ENCODE measurements at places on chromosomes 13 and 19. TPM values are rescaled to one million over a fixed set of nuclear protein-coding genes. Genes with fewer than 3 reads are reported as not detected.

CGB8 gene
- total RNA-seq = not detected

PLIN4 gene
- 78.3 TPM for total RNA-seq

DNA sequence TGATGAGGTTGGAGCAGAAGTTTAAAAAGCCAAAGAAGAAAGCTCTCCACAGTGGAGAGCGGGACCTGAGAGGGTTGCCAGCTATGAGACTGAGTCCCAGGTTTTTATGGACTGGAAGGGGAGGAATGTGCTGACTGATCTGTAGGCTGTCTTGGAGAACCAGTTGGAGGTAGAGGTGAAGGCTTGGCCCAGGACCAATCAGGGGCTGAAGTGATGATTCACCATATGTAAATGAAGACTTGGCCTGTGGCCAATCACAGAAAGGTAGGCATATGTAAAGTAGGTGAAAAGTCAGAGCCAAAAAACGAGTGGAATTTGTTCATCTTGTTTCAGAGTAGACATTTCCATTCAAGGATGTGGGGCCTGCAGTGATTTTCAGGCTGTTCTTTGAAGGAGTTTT lies 17.5 kb upstream of the KBTBD6 start:
- DNase-seq = no peak

- DNase-seq = no peak
These were observed 2.7 kb upstream of the PLIN3 start for GRCh38 chr19:4870025-4870700.

- DNase-seq = no peak
These were observed 7.5 kb downstream of the DOCK9 start for GRCh38 chr13:98970330-98970729.
